Endodermal cell (in vitro differentiated cells): ENCODE measurements at places on chromosomes 16 and 17. TPM values are rescaled to one million over a fixed set of nuclear protein-coding genes. Genes with fewer than 3 reads are reported as not detected.

- peak; percentile 56 for DNase-seq
- no peaks in the 10 kb centered on the region for H3K36me3 ChIP-seq
- H3K4me1 ChIP-seq, result peaks cover 11% of the 10 kb centered on the region
- H3K4me3 ChIP-seq, result no peak overlapping the region
- H3K27ac ChIP-seq, result no peak overlapping the region
These were observed 123.1 kb downstream of the NPIPB5 start for GRCh38 chr16:22633799-22634198.

- peak overlapping the region; percentile 62 for H3K4me3 ChIP-seq
- DNase-seq, result peak; percentile 36
- peaks cover 11% of the 10 kb centered on the region for H3K27me3 ChIP-seq
- no peaks in the 10 kb centered on the region for H3K4me1 ChIP-seq
- no peaks in the 10 kb centered on the region for H3K36me3 ChIP-seq
These were observed 110.2 kb downstream of the C16orf78 start for GRCh38 chr16:49483651-49484450.

RNF222 gene
- total RNA-seq, result not detected in 3 replicates

DNA sequence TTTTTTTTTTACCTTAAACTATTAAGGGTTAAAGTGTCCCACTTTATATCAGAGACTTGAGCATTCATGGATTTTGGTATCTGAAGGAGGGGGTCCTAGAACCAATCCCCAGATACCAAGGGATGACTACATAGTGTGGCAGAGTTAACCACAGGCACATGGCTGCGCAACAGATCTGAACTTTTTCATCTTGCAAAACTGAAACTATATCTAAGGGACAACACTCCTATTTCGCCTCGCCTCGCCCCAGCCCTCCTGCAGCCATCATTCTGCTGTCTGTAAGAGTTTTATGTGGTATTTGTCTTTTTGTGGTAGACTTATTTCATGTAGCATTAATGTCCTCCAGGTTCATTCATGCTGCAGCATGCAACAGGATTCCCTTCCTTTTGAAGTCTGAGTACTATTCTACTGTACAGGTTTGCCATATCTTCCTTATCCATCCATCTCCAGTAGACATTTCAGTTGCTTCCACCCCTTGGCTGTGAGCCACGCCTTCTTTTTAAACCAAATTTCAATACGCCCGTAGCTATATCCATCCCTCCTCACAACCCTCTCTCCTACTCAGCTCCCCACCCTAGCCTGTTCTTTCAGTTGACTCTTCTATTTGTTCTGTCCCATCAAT, 53.2 kb downstream of the AMFR start:
- DNase-seq, result no peak
- H3K27ac ChIP-seq, result no peak overlapping the region
- H3K27me3 ChIP-seq, result no peaks in the 10 kb centered on the region
- peaks cover 34% of the 10 kb centered on the region for H3K36me3 ChIP-seq
- no peaks in the 10 kb centered on the region for H3K4me1 ChIP-seq

DNA sequence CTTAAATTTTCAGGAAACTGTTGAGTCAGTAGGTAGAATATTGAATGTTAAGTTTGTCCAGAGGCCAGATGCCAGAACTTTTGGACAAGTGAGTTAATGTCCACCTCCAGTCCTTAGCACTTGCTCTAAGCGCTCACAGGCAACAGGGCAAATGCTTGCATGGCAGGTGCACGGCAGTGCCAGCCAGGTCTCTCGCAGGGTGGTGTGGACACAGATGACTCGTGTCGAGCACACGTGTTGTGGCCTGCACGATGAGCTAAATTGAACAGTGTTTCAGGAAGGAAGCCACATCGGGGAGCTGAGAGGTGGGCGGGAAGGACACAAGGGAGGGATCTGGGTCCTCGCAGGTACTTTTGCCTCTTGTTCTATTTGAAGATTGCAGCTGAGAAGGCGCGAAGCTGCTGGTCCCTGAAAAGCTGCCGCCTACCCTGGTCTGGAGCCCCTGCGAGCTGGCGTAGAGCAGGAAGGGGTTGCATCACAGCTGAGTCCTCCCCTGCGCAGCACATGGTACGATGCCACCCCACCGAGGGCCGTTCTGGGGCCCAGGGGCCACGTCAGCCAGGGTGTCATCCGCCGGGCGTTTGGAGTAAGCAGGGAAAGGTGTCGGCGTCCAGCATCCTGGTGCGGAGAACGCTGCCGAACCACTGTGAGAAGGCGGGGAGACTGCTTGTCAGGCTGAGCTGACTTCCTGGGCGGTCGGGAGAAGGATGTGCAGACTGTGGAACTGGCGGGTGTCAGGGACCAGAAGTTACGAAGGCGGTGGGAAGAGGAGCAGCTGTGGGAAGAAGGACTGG, 6.3 kb downstream of the RAB40C start:
- H3K4me1 ChIP-seq, result no peaks in the 10 kb centered on the region
- H3K36me3 ChIP-seq, result peaks cover 10% of the 10 kb centered on the region
- H3K4me3 ChIP-seq, result no peak overlapping the region
- no peak overlapping the region for H3K27ac ChIP-seq
- H3K27me3 ChIP-seq, result peaks cover 2% of the 10 kb centered on the region

C16orf92 gene
- total RNA-seq, result not detected in 3 replicates

DNA sequence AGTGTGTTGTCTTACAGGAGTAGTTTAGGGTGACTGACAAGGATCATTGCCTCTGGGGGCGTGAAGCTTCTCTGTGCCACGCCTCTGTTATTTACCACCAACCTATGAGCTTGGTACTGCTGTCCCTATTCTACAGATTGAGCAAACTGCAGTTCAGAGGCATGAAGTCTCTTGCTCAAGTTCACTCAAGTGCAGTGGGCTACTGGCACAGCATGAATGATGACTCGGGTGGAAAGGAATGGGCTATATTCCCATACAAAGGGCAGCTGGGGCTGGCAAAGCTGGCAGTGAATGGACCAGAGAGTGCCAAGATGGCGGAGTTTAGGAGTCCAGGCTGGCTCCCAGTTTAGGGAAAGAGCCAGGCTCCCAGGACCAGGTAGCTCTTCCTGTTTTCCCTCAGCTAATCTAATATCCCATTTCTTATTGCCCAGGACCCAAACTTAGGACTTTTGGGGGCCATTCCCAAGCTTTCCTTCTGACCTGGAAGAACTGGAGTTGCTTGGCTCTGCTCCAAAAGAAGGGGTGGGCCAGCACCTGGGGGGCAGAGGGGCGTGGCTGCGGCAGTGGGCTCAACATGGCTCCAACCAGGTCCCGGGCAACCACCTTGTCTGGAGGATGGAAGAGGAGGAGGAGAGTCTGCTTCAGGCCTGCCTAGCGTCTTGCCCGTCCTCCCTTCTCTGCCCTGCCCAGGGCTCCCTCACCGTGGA, 12.9 kb downstream of the PLK1 start:
- peaks cover 51% of the 10 kb centered on the region for H3K36me3 ChIP-seq
- no peaks in the 10 kb centered on the region for H3K27me3 ChIP-seq
- no peaks in the 10 kb centered on the region for H3K4me1 ChIP-seq
- H3K27ac ChIP-seq, result peak overlapping the region; percentile 24

DNA sequence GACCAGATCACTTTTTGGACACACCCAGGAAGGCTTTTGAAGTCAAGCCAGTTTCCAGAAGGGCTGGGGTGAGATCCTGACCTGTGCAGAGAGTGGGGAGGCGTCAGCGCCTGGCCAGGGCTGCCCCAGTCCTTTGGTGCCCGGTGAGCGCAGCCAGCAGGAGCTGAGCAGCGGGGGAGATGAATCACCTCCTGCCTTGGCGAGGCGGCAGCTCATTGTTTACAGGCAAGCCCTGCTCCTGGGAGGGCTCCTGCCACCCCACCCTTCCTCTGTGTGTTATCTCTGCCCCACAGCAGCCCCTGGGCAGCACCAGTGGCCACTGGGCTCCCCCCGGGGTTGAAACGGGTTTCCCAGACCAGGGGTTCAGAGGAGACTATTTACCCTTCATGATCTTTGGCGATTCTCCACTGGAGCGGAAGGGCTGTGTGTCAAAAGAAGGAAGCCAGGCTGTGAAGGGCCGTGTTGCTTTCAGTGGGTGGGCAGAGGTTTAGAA, 14.1 kb upstream of the ITGB4 start:
- peaks cover 48% of the 10 kb centered on the region for H3K36me3 ChIP-seq
- no peaks in the 10 kb centered on the region for H3K27me3 ChIP-seq
- no peak overlapping the region for H3K4me3 ChIP-seq

- DNase-seq, result no peak
- no peak overlapping the region for H3K27ac ChIP-seq
- no peaks in the 10 kb centered on the region for H3K36me3 ChIP-seq
- no peaks in the 10 kb centered on the region for H3K27me3 ChIP-seq
- H3K4me3 ChIP-seq, result no peak overlapping the region
These were observed 1515.1 kb downstream of the CDH11 start for GRCh38 chr16:63606778-63607177.

TP53TG3 gene
- total RNA-seq, result not detected in 2 replicates

PPL gene
- 24.1 to 40.8 TPM (median 37.8 TPM) in 3 replicates for total RNA-seq

DNA sequence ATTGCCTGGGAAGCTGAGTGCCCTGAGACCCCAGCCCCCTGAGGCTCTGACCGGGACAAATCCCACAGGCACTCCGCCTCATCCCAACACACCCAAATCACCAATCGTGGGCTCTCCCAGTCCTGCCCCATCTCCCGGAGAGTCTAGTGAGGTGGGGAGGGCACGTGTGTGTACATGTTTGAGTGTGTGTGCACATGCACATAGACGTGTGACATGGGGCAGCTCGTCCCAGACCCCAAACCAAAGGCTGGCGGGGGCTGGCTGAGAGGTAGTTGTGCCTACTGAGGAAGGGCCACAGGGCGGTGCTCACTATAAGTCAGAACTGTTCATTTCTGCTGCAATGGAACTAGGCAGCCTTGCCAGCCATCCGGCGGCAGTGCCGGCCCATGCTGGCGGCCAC, 8.6 kb downstream of the SNAI3 start:
- no peak for DNase-seq

DNA sequence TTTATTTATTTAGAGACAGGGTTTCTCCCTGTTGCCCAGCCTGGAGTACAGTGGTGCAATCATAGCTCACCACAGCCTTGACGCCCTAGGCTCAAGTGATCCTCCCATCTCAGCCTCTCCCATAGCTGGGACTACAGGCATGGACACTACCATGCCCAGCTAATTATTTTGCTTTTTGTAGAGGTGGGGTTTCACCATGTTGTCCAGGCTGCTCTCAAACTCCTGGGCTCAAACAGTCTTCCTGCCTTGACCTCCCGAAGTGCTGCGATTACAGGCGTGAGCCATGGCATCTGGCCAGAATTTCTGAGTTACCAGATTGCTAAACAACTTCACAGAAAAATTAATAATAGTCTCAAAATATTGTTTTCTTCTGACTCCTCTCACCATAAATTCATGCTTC, 21.7 kb downstream of the MOSMO start:
- peaks cover 8% of the 10 kb centered on the region for H3K36me3 ChIP-seq
- H3K27ac ChIP-seq, result no peak overlapping the region
- H3K4me3 ChIP-seq, result no peak overlapping the region
- DNase-seq, result no peak
- no peaks in the 10 kb centered on the region for H3K27me3 ChIP-seq

DNA sequence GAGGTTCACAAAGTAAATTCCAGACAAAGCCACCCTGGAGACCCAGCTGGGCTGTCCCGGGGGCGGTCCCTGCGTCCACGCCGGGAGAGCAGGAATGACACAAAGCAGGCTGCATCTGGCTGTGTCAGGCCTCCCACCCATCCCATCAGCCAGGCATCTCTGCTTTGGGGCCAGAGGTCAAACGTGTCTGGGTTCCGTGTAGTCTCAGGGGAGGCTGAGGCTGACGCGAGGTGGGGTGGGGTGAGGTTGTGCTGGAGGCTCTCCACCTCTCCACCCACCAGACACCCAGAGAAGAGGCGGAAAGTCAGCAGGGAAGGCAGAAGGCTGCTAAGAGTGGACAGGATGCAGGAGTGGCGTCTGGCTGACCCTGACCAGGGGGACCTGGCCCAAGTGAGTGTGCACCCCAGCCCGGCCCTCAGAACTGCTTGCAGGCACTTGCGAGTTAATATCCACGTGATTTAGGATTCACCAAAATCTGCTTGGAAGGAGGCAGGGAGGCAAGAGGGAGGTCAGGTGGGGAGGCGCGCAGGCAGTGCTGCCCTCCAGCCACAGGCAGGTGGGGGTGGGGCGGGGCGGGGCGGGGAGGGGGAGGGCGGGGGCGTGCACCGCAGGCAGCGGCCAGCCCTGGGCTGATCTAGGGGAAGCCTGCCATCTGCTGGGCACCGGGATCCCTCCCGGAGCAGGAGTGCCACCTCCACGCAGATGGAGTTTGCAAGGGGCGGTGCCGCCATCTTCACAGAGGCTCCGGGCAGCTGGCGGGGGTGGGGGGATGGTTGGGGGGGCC, 44.3 kb downstream of the TBC1D16 start:
- no peak overlapping the region for H3K4me3 ChIP-seq
- no peaks in the 10 kb centered on the region for H3K36me3 ChIP-seq
- peak; percentile 98 for DNase-seq

NOL11 gene
- 23.0 to 49.2 TPM (median 48.3 TPM) in 3 replicates for total RNA-seq

KRT40 gene
- not detected in 3 replicates for total RNA-seq

- no peaks in the 10 kb centered on the region for H3K27me3 ChIP-seq
- no peak for DNase-seq
- H3K27ac ChIP-seq, result no peak overlapping the region
- peaks cover 8% of the 10 kb centered on the region for H3K36me3 ChIP-seq
These were observed 88.6 kb downstream of the ABR start for GRCh38 chr17:1091190-1091534.

DNA sequence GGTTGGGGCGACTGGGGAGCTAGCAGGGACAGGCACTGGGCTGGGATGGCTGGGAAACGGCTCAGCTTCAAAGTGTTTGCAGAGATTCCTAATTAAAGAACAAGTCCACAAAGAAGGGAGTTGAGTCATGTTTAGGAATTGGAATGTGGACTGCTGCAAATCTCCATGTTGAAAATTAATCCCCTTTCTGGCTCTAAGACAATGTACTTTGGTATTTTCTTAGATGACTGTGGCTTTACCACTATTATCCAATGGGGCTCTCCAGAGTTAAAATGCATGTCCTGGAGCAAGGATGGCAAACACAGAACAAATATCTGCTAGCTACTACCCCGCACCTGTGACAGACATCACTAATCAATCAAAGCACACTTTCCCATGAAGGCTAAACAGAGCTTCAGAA, 22.2 kb upstream of the WSCD1 start:
- no peak overlapping the region for H3K27ac ChIP-seq
- H3K36me3 ChIP-seq, result no peaks in the 10 kb centered on the region
- H3K4me1 ChIP-seq, result no peaks in the 10 kb centered on the region
- no peaks in the 10 kb centered on the region for H3K27me3 ChIP-seq

- no peaks in the 10 kb centered on the region for H3K27me3 ChIP-seq
- DNase-seq, result peak; percentile 55
- no peaks in the 10 kb centered on the region for H3K4me1 ChIP-seq
- H3K27ac ChIP-seq, result no peak overlapping the region
- peaks cover 7% of the 10 kb centered on the region for H3K36me3 ChIP-seq
These were observed 44.9 kb upstream of the POLR3E start for GRCh38 chr16:22252317-22252716.
